ENCODE measurements at places on chromosomes 2 and 18.

- DNase-seq, result no peak
These were observed 329.7 kb downstream of the FSIP2 start for GRCh38 chr2:186068139-186068801.

- DNase-seq, result no peak
These were observed 59.4 kb upstream of the MSTN start for GRCh38 chr2:190121971-190122370.

- no peak for DNase-seq
These were observed 41.2 kb upstream of the RAB27B start for GRCh38 chr18:54787121-54787520.

DNA sequence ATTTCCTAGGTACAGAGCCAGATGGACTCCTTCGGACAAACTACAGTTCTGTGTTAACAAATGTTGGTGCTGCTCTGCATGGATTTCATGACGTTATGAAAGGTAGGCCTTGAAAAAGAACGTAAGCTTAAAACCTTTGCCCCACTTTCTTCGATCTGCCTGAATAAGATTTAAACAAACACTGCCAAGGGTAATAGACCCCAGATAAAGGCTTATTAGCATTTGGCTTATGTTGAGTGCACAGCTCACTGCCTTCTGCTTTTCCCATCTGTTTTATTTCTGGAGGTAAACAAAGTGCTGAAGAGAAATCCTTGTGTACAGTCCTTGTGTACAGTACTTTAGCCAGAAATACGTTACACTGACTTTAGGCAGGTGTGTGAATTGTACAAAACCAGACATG, 50.0 kb upstream of the STON1 start:
- no peak for DNase-seq

DNA sequence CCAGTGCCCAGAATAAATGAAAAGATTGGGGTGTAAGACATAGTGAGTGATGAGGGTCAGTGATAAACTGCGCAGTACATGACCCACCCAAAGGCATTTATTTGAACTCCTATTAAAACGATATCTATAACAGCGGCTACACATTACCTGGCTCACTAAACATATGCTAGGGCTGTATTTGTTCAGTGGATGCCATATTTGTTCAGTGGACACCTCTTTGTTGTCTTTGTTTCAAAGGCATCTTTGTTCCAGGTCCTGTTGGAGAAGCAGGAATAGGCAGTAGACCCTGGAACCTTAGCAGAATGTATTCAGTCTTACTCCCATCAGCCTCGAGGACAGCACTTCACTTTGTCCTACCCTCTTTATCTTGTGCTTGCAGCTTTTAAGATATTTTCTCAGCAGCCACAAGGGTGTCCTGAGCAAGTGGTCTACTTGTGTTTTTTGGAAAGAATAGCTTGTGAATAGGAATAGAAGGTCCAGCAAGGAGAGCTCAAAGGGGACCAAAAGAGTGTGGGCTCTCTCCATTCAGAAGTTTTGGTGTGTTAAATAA, 650.8 kb upstream of the FANCL start:
- DNase-seq, result no peak

- DNase-seq, result no peak
These were observed 347.0 kb downstream of the KIAA1328 start for GRCh38 chr18:37175727-37176620.

- DNase-seq, result no peak
These were observed 55.8 kb upstream of the TNP1 start for GRCh38 chr2:216915557-216916150.

GRCh38 chr2:21543630-21544029, 419.9 kb downstream of the TDRD15 start:
- DNase-seq, result no peak

- DNase-seq, result no peak
These were observed 64.9 kb downstream of the AFF3 start for GRCh38 chr2:100077456-100077855.

- no peak for DNase-seq
These were observed 319.4 kb upstream of the NCKAP5 start for GRCh38 chr2:133887676-133888040.

DNA sequence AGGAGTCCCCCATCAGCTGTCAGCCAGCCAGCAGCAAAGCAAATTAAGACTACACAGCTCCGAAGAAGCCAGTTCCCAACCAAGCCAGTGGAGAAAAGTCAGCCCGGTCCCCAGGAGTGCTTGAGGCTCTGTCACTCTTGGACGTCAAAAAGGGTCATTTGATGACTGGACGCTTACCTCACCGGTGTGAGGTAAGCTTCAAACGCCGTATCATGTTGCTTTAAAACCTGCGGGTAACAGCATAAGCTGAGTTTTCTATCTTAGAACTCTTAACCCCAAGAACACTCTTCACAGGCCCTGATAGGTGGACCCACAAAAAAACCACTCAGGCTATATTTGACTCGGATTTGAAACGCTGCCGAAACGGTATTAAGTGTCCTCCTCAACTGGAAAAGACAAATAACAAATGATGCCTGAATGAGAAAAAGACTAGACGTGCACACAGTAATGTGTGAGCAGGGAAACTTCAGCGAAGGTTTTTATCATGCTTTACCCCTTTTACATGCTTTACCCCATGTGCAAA, 682 bp upstream of the LNPK start:
- DNase-seq, result no peak

GRCh38 chr2:238081561-238081960, 18.6 kb upstream of the ESPNL start:
- DNase-seq, result no peak

GRCh38 chr2:201358684-201359083, 1.5 kb upstream of the FLACC1 start:
- DNase-seq, result no peak

GRCh38 chr2:240284503-240285259, 144.2 kb upstream of the OTOS start:
- no peak for DNase-seq

GRCh38 chr2:126449677-126450076, 206.3 kb upstream of the GYPC start:
- no peak for DNase-seq

- DNase-seq, result no peak
These were observed 15.2 kb downstream of the HIBCH start for GRCh38 chr2:190304404-190304803.

- DNase-seq, result no peak
These were observed 44.6 kb downstream of the ITGB1BP1 start for GRCh38 chr2:9378433-9379390.

- no peak for DNase-seq
These were observed 260.8 kb downstream of the RDH14 start for GRCh38 chr2:18299423-18300212.

- no peak for DNase-seq
These were observed 32.5 kb downstream of the PTPN18 start for GRCh38 chr2:130388221-130388907.

GRCh38 chr2:142857256-142858164, 20.0 kb upstream of the KYNU start:
- DNase-seq, result no peak

GRCh38 chr2:108959401-108959800, 29.6 kb downstream of the EDAR start:
- DNase-seq, result no peak

- no peak for DNase-seq
These were observed 309.5 kb upstream of the CCDC68 start for GRCh38 chr18:55268628-55269275.

DNA sequence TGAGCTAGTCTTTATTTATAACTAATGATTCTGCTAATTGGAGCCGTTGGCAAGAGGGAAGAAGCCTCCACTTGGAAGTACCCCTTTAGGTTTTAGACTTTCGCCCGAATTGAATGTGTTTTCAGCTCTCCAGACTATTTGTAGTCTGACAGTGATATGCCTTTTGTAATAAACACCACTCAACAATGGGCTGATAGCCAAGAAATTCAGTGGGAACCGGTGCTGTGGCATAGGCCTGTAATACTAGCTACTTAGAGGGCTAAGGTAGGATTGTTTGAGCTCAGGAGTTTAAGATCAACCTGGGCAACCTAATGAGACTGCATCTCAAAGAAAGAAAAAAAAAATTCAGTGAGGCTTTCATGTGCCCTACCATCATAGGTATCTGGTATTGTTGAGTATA, 13.6 kb upstream of the ZSCAN30 start:
- no peak for DNase-seq

- no peak for DNase-seq
These were observed 43.5 kb upstream of the FAHD2A start for GRCh38 chr2:95359031-95359430.

DNA sequence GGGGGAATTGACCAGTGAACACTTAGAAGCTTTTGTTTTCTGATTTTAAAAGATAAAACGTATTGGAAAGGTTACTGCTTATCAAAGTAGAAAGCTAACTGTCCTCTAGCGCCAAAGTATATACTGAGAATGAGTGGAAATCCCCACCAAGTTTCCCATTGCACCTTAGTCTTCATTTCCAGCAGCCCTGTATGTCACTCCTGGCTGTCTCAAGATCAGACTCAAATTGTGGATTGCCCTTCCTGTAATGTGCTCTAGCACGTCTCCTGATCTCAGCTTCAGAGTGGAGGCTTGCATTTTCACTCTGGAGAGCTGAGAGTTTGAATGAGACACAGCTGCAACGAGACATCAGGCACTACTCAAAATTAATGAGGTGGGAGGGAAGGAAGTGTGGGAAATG, 26.6 kb downstream of the MFF start:
- no peak for DNase-seq

- DNase-seq, result no peak
These were observed 27.6 kb downstream of the BCL2L11 start for GRCh38 chr2:111148225-111148873.

DNA sequence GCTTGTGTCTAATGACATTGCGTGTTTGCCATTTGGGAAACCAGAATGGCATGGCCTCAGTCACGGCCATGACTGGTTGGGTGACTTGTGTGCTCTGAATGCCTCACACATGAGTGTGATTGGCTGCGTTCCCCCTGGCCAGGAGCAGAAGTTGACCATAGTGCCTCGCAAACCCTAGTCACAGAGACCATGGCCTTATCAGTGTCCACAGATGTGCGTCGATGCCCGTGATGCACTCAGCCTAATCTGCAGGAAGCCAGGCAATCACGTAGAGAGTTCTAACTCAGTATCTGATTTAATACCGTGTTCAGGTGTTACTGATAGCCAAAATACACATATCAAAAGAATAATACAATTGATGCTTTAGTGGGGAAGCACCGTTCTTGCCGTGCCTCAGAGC, 64.0 kb downstream of the BOLA3 start:
- DNase-seq, result no peak

DNA sequence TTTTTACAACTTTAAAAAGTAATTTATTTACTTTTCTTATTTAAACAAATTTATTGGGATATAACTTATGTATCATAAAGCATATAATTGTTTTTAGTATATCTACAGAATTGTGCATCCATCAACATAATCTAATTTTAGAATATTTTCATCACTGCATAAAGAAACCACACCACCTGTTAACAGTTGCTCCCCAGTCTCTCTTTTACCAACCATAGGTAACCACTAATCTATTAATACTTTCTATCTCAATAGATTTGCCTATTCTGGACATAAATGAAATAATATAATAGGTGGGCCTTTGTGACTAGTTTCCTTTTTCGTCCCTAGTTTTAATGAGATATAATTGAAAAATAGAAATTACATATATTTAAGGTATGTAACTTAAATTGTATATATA, 90.6 kb downstream of the ADAM23 start:
- no peak for DNase-seq

GRCh38 chr2:10402062-10402585, 46.0 kb downstream of the ODC1 start:
- DNase-seq, result no peak

DNA sequence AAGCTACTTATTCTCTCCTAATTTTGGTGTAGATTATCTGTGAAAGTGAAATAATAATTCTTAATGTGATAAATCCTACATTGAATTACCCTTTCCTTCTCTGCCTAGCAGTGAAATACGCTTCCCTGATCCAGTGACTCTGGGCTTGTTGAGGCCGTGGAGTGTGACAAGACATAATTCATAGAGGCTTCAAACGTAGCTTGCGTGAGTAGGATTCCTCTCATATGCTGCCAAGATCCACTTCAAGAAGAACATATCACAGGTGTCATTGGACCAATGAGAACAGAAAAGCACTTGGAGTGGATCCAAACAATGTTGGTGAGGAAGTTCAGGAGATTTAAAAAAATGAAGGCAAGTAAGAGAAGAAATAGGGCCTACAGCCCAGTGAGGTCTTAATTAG, 221.3 kb upstream of the TMEFF2 start:
- no peak for DNase-seq

- DNase-seq, result no peak
These were observed 201.0 kb downstream of the SMAD7 start for GRCh38 chr18:48749768-48750167.

DNA sequence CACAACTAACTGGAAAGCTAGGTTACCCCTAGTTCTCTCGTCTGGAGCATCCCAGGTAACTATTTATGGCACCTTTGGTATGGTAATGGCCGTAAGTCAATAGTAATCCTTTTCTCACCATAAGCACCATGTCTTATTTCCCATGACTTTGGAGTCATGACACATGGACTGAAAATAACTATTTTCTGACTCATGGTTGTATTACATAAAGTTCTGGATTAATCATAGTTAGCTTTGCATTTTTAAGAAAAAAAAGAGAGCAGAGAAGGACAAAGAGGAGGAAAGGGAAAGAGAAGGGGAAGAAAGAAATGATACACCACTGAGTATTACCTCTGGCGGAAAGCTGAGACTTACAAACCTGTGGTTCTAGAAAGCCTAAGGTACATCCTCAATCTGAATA, 99.3 kb downstream of the BIN1 start:
- DNase-seq, result no peak

GRCh38 chr2:188291142-188291616, 495 bp upstream of the GULP1 start:
- DNase-seq, result no peak

DNA sequence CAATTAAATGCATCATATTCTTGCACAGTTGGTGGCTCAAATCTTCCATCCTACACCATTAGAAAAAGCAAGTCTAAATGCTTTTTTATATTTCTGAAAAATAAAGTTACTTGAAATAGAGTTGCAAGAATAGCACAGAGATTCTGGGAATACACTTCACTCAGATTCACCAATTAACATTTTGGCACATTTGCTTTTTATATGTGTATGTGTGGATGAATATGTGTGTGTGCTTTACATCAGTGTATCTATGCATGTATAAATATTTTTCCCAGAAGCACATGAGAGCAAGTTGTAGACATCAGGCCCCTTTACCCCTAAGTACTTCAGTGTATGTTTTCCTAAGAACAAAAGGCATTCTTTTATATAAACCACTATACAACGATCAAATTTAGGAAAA, 27.6 kb upstream of the MSH2 start:
- no peak for DNase-seq

GRCh38 chr18:42039396-42039795, 84.4 kb downstream of the PIK3C3 start:
- DNase-seq, result no peak

GRCh38 chr2:174992886-174993285, 12.3 kb downstream of the CHN1 start:
- DNase-seq, result no peak

DNA sequence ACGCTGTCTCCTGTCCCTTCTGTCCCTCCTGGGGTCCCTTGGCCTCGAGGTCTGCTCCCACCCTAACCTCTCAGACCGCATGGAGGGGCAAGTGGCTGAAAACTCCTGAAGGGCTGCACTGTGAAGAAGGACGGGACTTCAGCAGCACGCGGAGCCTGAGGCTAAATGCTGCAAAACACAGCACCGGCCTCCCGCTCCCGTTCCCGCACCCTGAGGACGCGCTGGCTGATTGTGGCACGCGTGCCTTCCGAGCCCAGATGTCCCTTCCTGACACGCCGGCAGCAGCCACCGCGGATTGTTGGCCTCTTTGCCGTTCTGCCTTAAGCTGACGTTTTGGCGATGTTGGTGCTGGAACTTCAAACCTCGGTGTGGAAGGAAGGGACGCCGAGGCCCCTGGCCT, 125.9 kb upstream of the CTDP1 start:
- DNase-seq, result no peak

GRCh38 chr2:175601969-175602368, 400.1 kb downstream of the LNPK start:
- no peak for DNase-seq

Measured in activated T-cell treated with anti-CD3 and anti-CD28 coated beads for 4 hours (primary cell).